Posterior vena cava (tissue), 2 donors: ENCODE measurements at places on chromosomes 3 and 15. TPM values are rescaled to one million over a fixed set of nuclear protein-coding genes. Genes with fewer than 3 reads are reported as not detected.

CFAP92 gene
- 0.14 TPM for total RNA-seq

APH1B gene
- 20.9 TPM for total RNA-seq

CCR8 gene
- total RNA-seq, result not detected

MELTF gene
- total RNA-seq, result 12.1 TPM

NLGN1 gene
- total RNA-seq, result 14.5 TPM

CDCP1 gene
- total RNA-seq, result 4.8 TPM

CLDN16 gene
- total RNA-seq, result not detected

GOLGA8O gene
- total RNA-seq, result 2.0 TPM

CCDC54 gene
- total RNA-seq, result not detected

GABRA5 gene
- total RNA-seq, result not detected
